Astrocyte of the spinal cord (primary cell): ENCODE measurements at places on chromosomes 3 and 15.

DNA sequence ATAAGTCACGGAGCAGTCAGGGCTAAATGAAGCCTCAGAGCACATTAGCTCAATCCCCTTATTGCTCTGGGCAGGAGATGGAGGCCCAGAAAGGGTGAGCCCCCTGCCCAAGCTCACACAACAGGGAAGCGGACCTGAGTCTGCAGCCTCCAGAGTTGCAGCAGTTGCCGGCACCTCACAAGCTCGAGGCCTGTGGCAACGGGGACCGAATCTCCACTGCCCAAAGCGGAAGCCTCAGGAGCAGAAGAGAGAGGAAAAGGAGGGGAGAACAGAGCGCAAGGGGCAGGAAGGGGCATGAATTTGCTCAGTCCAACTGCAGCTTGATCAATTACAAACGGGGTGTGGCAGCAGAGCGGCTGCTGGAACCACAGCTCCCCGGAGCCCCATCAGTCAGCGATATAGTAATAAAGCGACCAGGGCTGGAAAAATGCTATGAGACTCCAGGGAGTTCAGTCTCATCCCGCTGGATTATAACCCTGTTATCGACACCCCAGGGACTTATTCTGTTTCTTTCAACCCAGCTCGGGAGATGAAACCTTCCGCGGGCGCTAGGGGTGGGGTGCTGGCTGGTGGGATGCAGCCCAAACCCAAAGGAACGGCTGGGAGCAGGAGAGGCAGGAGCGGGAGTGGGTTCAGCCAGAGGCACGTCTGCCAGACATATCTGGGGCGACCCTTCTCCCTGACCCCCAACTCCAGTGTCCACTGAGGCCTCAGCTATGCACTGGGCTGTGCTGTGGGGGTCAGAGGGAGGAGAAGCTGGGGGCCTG, 219.7 kb upstream of the LINGO1 start:
- DNase-seq, result no peak

GRCh38 chr15:90382320-90382719, 5.7 kb upstream of the IQGAP1 start:
- DNase-seq, result no peak

GRCh38 chr3:28989646-28990089, 291.2 kb upstream of the RBMS3 start:
- DNase-seq, result peak; percentile 28

DNA sequence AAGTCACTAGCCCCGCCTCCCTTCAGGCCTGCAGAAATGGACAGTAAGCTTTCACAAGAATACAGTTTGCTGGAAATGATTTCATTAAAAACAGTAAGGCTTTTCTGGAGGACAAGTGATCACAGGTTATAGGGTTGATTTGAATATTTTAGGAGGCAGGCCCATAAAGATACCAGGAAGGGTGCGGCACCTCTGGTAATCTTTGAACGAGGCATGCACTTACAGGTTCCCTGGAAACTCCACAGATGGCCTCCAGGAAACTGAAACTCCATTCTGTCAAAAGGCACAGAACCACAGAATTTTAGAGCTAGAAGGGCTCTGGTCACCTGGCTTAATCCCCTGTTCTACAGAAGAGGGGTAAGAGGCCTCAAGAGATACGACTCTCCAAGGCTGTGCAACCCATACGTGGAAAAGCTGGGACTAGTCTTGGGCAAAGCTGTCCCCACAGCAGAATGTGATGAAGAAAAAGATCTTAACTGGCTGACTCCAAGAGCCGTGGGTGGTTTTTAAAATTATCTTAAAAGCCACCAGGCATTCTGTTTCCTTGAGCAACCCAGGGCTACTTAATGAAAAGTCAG, 1.2 kb downstream of the STARD5 start:
- no peak for DNase-seq

DNA sequence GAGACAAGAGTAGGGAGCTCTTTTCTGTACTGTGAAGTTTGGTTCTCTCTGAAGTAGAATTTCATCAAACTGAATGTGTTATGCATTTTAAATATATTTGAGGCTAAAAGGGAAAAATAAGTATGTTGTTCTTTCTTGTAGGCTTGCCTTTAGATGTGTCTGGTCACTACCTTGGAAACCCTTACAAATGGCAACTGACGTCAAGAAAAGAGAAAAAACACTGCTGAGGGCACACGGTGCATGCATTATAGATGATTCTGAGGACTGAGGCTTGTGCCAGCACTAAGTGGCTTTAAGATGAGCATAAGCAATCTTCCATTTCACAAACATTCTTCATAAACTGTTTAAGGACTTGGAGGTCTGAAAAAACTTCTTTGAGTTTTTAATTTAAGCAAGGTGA, 31.1 kb upstream of the ACTL6A start:
- DNase-seq, result no peak

- no peak for DNase-seq
Observed at GRCh38 chr3:67301556-67301955, 303.4 kb downstream of the KBTBD8 start.

GRCh38 chr3:148861277-148861869, 3.7 kb upstream of the CPA3 start:
- peak; percentile 54 for DNase-seq

DNA sequence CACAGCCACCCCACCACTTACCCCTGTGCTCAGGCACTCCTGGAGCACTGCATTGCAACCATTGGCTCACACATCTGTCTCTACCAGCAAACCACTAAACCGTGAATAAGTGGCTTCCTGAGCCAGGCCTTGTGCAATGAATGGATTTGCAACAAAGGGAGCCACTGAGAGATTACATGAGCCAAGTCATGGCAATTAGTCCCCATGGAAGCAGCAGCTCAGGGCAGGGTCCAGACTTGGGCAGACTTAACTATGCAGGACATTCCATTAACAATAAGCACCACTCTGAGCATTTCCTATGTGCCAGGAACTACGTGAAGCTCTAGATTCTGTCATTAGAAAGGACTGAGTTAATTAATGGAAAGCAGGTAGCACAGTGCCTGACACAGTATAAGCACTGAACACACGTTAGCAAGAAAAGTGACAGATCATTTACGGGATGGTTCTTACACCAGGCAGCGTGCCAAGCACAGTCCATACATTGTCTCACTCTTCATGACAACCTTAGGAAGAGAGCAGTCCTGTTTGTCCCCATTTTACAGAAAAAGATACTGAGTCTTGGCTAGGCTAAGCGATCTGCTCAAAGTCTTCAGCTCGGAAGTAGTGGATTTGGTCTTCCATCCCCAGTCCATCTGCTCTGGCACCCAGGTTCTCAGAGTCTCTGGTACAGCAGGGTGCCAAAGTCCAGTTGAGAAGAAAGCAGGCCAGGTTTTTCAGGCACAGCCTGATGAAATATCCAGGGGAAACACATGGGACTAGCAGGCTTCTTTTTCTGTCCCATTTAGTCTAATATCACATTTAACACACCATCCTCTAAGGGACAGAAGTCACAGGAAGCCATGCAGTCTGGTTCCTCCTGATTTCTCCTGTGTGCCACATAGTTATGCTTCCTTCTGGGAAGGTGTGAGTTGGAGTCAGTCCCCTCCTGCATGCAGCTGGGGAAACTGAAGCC, 44.1 kb downstream of the LIPC start:
- DNase-seq, result peak; percentile 75

DNA sequence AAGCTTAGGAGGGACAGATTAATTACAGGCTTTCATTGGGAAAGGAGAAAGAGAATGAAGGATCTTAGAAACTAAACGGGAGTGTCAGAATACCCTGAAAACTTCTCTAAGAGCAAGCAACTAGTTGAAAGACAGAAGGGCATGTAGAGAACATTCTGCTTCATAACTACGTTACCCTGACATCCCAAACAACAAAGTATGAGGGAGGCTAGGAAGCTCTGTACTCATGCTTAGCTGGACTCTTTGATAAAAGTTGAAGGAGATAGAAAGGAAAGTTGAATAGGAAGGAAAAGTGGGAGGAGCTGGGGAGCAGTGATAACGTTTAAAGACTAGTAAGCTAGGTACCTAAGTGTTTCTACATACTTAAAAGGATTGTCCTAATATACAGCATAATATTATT, 64.2 kb downstream of the SEMA6D start:
- no peak for DNase-seq

GRCh38 chr3:2727610-2728318, 382.4 kb downstream of the IL5RA start:
- no peak for DNase-seq

GRCh38 chr15:99826157-99826780, 93.0 kb upstream of the LYSMD4 start:
- DNase-seq, result no peak

DNA sequence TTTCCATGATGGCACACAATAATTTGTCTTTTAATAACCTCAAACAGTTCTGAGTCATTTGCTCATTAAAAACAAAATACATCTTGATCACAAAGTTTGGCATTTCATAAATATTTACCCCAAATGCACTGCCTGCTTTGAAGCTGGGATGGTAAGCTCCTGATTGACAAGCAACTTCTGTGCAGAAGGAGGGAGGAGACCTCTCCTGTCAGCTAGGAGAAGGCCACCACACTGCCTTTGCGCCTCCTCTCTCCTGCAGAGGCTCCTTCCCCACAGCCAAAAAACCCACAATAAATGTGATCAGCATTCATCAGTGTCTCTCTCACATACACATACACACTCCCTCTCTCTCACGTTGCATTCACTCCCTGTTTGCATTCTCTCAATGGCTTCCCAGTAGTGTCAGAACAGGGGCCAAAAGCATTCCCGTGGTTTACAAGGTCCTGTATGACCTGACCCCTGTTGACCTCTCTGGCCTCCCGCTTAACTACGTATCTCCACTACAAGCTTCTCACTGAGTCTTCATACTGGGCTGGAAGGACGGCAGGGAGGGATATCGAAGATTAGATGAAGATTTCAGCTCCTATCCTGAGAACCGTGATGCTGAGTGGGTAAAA, 216.4 kb downstream of the FOXP1 start:
- no peak for DNase-seq

- no peak for DNase-seq
Observed at GRCh38 chr3:161905520-161906132, 409.0 kb downstream of the OTOL1 start.

DNA sequence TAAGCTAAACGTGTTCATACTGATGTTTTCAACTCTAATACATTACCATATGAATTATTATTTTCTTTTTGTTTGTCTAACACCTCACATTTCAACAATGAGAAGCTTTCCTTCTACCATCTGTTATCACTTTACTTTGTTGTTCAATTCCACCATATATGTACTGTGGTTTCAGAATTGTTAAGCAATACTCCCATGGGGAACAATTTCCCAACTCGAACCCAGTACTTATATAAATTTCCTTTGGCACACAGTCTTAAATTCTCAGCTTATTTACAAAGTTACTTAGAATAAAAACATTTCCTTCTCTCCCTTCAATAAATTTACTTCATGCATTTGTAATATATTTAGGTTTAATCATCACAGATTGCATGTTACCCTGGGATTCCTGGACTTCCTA, 1764.4 kb downstream of the OTOL1 start:
- DNase-seq, result no peak

GRCh38 chr3:194176274-194176991, 40.5 kb downstream of the HES1 start:
- DNase-seq, result no peak

GRCh38 chr15:27933562-27933961, 165.6 kb downstream of the OCA2 start:
- no peak for DNase-seq

GRCh38 chr15:65033659-65034269, 4.3 kb upstream of the MTFMT start:
- DNase-seq, result peak; percentile 49

GRCh38 chr15:39461536-39462130, 119.2 kb upstream of the THBS1 start:
- no peak for DNase-seq

DNA sequence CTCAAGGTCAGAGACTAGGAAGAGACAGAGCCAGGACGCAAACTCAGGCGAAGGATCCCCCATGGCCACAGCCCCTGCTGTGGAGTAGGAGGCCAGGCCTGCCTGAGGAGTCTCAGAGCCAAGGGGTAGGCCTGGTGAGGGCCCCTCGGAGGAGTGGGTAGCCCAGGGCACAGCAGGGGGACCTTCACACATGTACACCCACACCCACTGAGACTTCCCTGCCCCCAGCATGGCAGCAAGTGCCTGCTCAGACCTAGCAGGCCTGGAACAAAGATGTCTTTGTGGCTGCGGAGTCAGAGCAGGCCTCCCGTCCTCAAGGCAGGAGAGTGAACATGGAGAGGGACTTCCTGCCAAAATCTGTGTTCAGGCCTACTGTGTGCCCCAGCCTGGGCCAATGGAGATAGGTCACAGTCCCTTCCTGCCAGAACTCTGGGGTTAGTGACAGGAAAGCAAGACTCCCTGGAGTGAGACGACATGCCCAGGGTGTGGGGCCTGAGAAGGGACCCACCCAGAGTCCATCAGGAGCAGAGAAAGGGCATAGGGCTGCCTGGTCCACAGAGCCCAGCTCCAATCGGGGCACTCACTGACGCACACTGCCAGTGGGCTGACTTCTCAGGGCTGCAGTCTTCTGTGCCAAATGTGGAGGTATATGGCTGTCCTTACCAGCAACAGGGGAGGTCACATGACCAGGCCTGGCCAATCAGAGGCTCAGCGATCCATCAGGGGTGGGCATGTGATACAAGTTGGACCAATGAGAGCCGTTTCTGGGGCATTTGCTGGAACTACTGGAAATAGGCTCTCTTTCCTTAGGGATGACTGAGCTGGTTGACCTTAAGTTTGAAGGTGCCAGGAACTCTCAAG, 2.3 kb downstream of the GRIP2 start:
- no peak for DNase-seq

DNA sequence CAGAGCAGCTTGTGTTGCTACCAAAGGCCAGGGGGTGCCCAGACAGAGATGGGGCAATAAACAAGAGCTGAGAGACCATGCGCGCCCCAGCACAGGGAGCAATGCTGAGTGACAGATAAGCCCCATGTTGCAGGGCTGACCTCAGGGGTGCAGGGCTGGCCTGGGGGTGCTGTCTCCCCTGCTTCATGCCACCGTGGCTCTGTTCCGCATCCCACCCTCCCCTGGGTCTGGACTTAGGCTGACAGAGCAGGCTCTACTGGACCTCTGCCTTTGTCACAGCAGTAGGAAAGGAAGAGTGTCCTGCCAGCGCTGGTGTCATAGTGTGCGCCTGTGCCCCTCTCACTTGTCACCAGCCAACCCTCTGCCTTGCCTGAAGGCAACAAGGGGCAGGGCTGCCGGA, 67.4 kb upstream of the IQSEC1 start:
- no peak for DNase-seq

DNA sequence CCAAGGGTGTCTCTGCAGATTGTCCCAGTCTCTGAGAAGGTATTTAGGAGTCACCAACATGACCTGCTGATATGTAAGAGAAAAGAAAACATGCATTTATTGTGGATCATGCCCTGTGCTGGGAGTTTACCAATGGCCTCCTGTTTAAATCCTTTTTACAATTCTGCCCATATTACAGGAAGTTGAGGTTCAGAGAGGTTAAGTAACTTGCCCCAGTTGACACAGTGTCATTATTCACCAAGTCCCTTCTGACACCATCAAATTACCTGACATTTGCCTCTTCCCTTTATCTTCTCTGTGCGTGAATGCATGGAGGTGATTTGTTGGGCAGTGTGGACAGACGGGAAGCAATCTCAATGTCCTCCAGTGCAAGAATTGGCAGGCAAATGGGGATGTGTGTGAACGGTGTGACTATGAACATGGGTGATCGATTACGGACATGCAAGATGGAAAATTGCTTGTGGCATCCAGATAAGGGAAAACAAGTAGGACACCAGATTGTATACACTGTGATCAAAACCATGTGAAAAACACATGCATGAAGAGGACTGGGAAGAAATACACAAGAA, 27.3 kb downstream of the ZNF710 start:
- no peak for DNase-seq

- DNase-seq, result no peak
Observed at GRCh38 chr3:128508852-128509251, 15.9 kb upstream of the GATA2 start.
